ENCODE measurements at places on chromosomes 1 and 21. TPM values are rescaled to one million over a fixed set of nuclear protein-coding genes. Genes with fewer than 3 reads are reported as not detected.

CSRP1 gene
- total RNA-seq: 29.5 TPM

S100A7A gene
- total RNA-seq: not detected

IGSF21 gene
- not detected for total RNA-seq

L1TD1 gene
- total RNA-seq: 0.09 TPM

STXBP3 gene
- total RNA-seq: 46.4 TPM

RBP7 gene
- total RNA-seq: not detected

HHIPL2 gene
- 1.5 TPM for total RNA-seq

DIRAS3 gene
- not detected for total RNA-seq

SELE gene
- total RNA-seq: not detected

CRABP2 gene
- total RNA-seq: 0.66 TPM

DLGAP3 gene
- 6.0 TPM for total RNA-seq

ZYG11B gene
- total RNA-seq: 14.9 TPM

GJA8 gene
- not detected for total RNA-seq

GOLT1A gene
- total RNA-seq: not detected

Data from activated B cell treated with CpG ODN at 0.5 μM for 24 hours (primary cell).